ENCODE measurements at places on chromosomes 7 and 10.

GRCh38 chr7:15795393-15795792 lies 108.9 kb upstream of the MEOX2 start:
- no peak overlapping the region for H3K4me3 ChIP-seq
- H3K27me3 ChIP-seq: no peaks in the 10 kb centered on the region
- no peaks in the 10 kb centered on the region for H3K36me3 ChIP-seq
- H3K27ac ChIP-seq: no peak overlapping the region
- DNase-seq: no peak

DNA sequence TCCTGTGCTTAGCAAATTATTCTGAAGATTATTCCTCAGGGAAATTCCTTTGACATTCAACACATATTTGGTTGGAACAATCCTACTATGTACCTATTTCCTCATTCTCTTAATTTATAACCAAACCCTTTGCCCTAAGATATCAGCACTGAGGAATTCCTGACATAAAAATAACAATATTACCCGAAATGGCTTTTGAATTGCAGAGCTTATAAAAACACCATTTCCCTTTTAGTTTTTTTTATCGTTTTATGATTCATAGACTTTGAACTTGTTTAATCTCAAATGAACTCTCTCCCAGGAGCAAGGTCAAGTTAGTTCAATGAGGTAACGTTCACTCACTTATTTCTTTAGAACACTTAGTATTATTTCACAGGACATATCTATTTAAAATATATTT lies 7.7 kb upstream of the ABCB1 start:
- peaks cover 11% of the 10 kb centered on the region for H3K27me3 ChIP-seq
- no peak for DNase-seq
- H3K27ac ChIP-seq: no peak overlapping the region
- no peaks in the 10 kb centered on the region for H3K4me1 ChIP-seq

GRCh38 chr10:132102071-132102716 lies 36.4 kb downstream of the JAKMIP3 start:
- no peaks in the 10 kb centered on the region for H3K4me1 ChIP-seq
- no peaks in the 10 kb centered on the region for H3K27me3 ChIP-seq
- no peak overlapping the region for H3K27ac ChIP-seq
- no peaks in the 10 kb centered on the region for H3K36me3 ChIP-seq
- no peak overlapping the region for H3K4me3 ChIP-seq
- no peak for DNase-seq

GRCh38 chr10:5575144-5575481 lies 50.4 kb downstream of the CALML3 start:
- no peak for DNase-seq
- no peak overlapping the region for H3K4me3 ChIP-seq
- no peak overlapping the region for H3K27ac ChIP-seq
- no peaks in the 10 kb centered on the region for H3K27me3 ChIP-seq
- H3K4me1 ChIP-seq: no peaks in the 10 kb centered on the region
- H3K36me3 ChIP-seq: no peaks in the 10 kb centered on the region

GRCh38 chr7:81833401-81833800 lies 63.6 kb upstream of the HGF start:
- no peak overlapping the region for H3K4me3 ChIP-seq
- H3K27ac ChIP-seq: no peak overlapping the region
- H3K27me3 ChIP-seq: no peaks in the 10 kb centered on the region
- no peaks in the 10 kb centered on the region for H3K4me1 ChIP-seq

- no peak overlapping the region for H3K27ac ChIP-seq
- no peaks in the 10 kb centered on the region for H3K36me3 ChIP-seq
- no peaks in the 10 kb centered on the region for H3K4me1 ChIP-seq
Measured at GRCh38 chr7:124375391-124375790, 342.5 kb upstream of the TMEM229A start.

DNA sequence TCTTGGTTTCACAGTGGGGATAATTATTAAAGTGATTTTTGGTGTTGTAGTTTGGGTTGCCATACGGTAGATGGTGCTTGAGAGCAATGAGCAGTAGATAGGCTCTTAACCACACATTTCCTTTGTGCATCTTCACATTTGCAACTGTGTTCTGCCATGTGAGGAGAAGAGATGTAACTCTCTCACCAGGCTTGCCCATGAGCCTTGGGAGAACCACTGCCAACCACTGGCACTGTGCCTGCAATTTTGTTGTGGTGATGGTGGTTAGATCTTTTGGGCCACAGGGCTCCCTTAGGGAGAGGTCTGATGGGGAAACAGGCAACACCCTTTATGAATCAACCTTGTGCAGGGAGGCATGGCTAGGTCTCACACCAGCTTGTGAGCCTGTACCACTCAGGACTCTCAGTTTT lies 204.3 kb downstream of the CCDC7 start:
- no peak overlapping the region for H3K27ac ChIP-seq
- no peaks in the 10 kb centered on the region for H3K36me3 ChIP-seq
- H3K4me1 ChIP-seq: no peaks in the 10 kb centered on the region
- no peak for DNase-seq
- H3K27me3 ChIP-seq: no peaks in the 10 kb centered on the region

- H3K27me3 ChIP-seq: no peaks in the 10 kb centered on the region
- H3K27ac ChIP-seq: no peak overlapping the region
Measured at GRCh38 chr7:68958571-68958970, 639.7 kb upstream of the AUTS2 start.

GRCh38 chr7:126302639-126303038 lies 950.1 kb downstream of the GRM8 start:
- H3K27ac ChIP-seq: no peak overlapping the region
- H3K36me3 ChIP-seq: no peaks in the 10 kb centered on the region
- no peaks in the 10 kb centered on the region for H3K27me3 ChIP-seq
- DNase-seq: no peak
- H3K4me1 ChIP-seq: no peaks in the 10 kb centered on the region

DNA sequence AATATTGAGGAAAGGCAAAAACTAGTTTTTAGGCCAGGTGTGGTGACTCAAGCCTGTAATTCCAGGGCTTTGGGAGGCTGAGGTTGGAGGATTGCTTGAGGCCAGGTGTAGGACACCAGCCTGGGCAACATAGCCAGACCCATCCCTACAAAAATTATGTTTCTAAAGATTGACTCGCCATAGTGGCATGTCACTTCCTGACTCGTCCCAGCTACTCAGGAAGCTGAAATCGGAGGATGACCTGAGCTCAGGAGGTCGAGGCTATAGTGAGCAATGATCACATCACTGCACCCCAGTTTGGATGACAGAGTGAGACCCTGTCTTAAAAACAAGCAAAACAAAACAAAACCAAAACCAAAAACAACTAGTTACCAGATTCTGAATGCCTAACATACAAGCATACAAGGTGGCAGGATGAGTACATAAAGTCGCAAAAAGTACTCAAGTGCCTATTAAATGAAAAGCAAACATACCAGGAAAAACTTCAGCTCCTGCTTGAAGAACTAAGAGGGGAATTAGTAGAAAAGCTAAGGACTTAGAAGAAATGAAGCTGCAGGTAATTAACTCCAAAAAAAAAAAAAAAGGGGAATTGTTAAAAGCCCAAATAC lies 14.1 kb downstream of the ZNF398 start:
- peaks cover 10% of the 10 kb centered on the region for H3K36me3 ChIP-seq
- no peak overlapping the region for H3K27ac ChIP-seq
- no peaks in the 10 kb centered on the region for H3K27me3 ChIP-seq
- no peaks in the 10 kb centered on the region for H3K4me1 ChIP-seq
- DNase-seq: no peak

- DNase-seq: no peak
- H3K27ac ChIP-seq: no peak overlapping the region
- no peaks in the 10 kb centered on the region for H3K27me3 ChIP-seq
- no peaks in the 10 kb centered on the region for H3K4me1 ChIP-seq
- no peaks in the 10 kb centered on the region for H3K36me3 ChIP-seq
Measured at GRCh38 chr7:24334627-24335026, 50.6 kb downstream of the NPY start.

GRCh38 chr10:45557275-45557905 lies 115.2 kb downstream of the ZFAND4 start:
- no peak for DNase-seq
- no peak overlapping the region for H3K4me3 ChIP-seq

DNA sequence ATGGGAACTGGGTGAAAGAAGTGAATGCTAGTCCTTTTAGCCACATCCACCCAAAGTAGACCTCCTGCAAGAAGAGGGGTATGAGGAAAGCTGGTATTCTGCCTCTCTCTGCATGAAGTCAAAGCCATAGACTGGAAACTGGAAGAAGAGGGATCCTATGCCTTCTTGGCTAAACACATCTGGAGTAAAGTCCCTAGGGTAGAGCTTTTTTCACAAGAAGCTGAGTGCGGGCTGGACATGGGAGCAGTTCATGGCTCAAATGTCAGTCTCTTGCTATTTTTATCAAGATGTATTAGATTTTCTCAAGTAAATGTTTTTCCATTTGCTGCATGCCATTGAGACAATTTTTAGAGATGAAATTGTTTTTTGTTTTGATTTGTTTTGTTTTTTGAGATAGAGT lies 206.5 kb upstream of the TMEM72 start:
- H3K36me3 ChIP-seq: no peaks in the 10 kb centered on the region
- no peak overlapping the region for H3K4me3 ChIP-seq
- no peak overlapping the region for H3K27ac ChIP-seq
- H3K27me3 ChIP-seq: no peaks in the 10 kb centered on the region
- DNase-seq: no peak

Data from effector memory CD4-positive, alpha-beta T cell (primary cell).